ENCODE measurements at places on chromosomes 4 and X.
A peak's percentile ranks its signal among the peaks of the same experiment; 100 is the strongest.

- DNase-seq = no peak
Observed at GRCh38 chr4:20679951-20680350, 20.3 kb upstream of the PACRGL start.

GRCh38 chrX:39859991-39860861 lies 237.5 kb downstream of the BCOR start:
- DNase-seq = peak; percentile 18

- DNase-seq = peak; percentile 58
Observed at GRCh38 chrX:13263560-13264251, 56.1 kb downstream of the ATXN3L start.

GRCh38 chr4:37429906-37430305 lies 185.4 kb downstream of the NWD2 start:
- no peak for DNase-seq

- DNase-seq = no peak
Observed at GRCh38 chr4:17699380-17699779, 82.0 kb downstream of the FAM184B start.

DNA sequence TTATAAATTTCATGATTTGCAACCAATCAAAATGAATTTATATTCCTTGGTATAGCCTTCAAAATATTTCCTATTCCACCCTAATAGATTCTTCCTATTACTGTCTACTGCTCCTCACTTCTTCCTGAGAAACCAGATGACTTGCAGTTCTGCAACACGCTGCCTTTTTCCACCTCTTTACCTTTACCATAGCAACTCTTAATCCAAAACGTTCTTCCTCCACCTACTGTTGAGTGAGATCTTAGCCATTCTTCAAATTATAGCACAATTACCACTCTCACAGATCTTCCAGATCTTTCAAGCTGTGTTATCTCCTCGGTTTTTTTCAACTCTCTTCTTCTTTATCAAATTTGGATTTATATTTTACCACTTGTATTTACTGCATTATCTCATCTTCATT lies 289.8 kb downstream of the ADGRL3 start:
- DNase-seq = no peak

Measured in B cell (primary cell).